ACHN (cell line): ENCODE measurements at places on chromosomes 4 and X.

- no peak for DNase-seq
These were observed 121.2 kb upstream of the TET2 start for GRCh38 chr4:105025263-105026017.

GRCh38 chrX:133852401-133852800 lies 133.0 kb downstream of the GPC3 start:
- no peak for DNase-seq

DNA sequence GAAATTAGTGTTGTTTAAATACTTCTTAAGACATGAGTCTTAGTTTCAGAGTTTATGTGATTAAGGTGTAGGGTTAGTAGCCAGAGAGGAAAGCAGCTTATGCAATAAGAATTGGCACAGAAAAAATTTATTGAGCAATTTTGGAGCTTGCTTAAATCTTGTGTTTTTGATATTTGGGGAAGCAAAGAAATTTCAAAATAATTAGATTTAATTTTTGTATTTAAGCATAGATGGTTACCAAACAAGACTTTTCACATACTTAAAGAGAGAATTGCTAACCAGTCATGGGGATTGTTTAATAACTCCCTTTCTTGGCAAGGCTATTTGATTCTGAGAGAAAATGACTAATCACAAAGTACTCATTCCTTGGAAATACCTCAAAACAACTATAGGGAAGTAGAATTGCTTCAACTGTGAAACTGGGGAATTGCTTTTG lies 202.0 kb upstream of the GRID2 start:
- DNase-seq = peak; percentile 1

GRCh38 chrX:68908071-68908470 lies 79.2 kb downstream of the EFNB1 start:
- DNase-seq = no peak

DNA sequence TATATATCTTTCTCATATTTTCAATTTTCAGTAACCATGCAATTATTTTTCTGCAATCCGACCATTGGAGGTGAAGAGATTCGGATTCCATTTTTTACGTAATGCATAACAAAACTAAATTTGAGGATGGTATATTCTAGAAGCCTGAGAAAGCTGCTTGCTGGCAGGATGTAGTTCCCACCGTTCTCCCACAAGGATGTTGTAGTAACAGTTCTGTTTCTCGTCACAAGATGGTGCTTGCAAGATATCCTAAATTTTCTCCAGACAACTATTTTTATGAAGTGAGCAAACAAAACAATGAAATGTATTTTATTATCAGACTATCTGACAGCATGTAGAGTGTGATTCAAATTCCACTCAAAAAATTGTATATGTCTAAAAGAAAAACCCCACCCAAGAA lies 10.7 kb downstream of the PWWP3B start:
- no peak for DNase-seq
